ENCODE measurements at places on chromosomes 16 and 17.

GRCh38 chr17:57110579-57111325 lies 25.7 kb downstream of the AKAP1 start:
- no peak for DNase-seq

GRCh38 chr16:2426941-2427361 lies 2.3 kb upstream of the CCNF start:
- no peak for DNase-seq

GRCh38 chr17:75987041-75987440 lies 8.0 kb downstream of the TEN1 start:
- DNase-seq, result no peak

GRCh38 chr17:81802856-81803643 lies 900 bp upstream of the GCGR start:
- no peak for DNase-seq

DNA sequence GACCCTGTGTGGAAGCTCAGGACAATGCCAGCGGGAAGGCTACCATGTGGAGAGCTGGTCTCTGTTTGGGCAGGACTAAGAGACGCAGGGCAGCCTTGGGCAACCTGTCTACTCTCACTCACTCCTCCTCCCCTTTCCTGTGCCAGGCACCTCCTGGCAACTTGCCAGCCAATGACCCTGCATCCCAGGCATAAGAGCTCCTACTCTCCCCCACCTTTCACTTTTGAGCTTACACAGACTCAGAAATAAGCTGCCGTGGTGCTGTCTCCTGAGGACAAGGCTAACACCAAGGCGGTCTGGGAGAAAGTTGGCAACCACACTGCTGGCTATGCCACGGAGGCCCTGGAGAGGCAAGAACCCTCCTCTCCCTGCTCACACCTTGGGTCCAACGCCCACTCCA lies 2.6 kb downstream of the HBM start:
- no peak for DNase-seq

DNA sequence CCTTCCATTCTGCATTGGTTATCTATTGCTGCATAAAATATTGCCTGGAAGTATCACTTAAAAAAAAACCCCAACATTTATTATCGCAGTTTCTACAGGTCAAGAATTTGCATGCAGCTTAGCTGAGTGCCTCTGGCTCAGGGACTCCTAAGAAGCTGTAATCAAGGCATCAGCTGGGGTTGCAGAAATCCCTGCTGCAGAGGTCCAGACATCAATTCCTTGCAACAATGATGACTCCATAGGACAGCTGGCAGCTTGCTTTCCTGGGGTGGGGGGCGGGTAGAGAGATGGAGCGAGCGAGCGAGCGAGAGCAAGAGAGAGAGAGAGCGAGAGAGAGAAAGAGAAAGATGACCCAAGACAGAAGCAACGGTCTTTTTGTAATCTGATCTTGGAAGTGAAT lies 308.1 kb downstream of the HAPSTR1 start:
- no peak for DNase-seq

DNA sequence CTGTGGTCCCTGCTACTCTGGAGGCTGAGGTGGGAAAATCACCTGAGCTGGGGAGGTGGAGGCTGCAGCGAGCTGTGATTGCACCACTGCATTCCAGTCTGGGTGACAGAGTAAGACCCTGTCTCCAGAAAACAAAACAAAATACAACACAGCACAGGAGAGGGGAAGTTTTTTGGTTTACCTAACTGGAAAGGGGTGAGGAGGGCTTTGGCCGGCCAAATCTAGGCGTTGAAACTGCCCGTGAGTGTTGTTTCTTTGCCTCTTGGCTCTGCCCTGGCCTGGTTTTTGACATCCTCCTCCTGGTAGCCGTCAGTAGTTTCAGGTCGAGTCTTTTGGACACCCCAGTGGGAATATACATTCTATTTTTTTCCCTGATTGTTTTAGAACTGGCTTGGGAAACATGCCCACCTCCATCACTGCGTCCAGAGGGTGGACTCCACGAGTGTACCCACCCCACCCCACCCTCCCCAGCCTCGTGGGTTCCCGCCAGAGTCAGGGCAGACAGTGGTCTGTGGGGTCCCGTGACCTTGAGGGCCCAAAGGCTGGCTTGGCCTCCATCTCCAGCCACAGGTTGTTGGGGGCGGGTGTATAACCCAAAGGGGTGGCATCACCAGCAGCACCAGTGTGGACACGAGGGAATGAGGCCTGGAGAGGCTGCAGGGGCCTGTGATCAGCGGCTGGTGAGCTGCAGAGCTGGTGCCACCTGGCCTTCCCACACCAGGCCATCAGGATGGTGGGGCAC lies 42.7 kb downstream of the NT5M start:
- DNase-seq, result no peak

Data from CD4-positive, alpha-beta T cell treated with Interleukin-4 for 4 hours (primary cell).